Activated CD4-positive, alpha-beta T cell treated with anti-CD3 and anti-CD28 coated beads, Interleukin-10, Interleukin-2, amounts not matched to agents 100 ng/mL and 50 ng/mL, durations not matched to agents 16 hours and 8 hours (primary cell): ENCODE measurements at places on chromosomes 7 and 10.
A peak's percentile ranks its signal among the peaks of the same experiment; 100 is the strongest.

DNA sequence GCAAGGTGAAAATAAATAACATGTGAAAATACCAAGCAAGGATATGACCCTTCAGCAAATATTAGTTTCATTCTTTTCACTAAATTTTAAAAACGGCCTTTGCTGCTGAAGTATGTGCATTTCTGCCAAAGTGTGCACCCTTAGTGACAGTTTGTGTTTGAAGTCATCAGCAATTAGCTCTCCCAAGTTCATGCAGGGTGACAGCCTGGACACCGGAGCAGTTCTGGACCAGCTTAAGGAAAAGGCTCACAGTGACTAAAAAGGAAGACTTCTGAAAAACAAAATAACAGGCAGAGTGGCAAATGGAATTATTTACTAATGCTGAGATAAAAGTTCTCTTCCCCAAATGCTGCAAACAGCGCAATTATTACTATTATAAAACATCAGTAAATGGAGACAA is 69.3 kb upstream of the NEBL start:
- no peak for DNase-seq

GRCh38 chr7:131606346-131607290 is 50.2 kb upstream of the PODXL start:
- peak; percentile 28 for DNase-seq

DNA sequence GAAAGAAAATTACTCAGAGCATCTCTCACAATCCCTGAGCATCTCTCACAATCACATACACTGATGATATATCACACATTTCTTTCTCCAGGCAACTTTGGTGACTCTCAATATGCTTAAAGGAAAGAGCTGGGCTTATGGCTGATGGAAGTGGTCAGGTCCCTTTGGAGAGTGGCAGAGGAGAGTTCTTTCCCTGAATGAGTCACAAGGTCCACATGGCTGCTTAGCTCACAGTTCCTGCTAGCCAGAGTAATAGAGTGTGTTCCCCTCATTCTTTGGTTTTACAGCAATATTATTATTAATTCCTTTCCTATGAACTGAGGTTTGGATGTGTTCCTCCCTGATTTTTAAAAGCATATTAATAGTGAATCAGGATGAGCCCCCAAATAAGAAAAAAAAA is 287.4 kb downstream of the C7orf25 start:
- no peak for DNase-seq

DNA sequence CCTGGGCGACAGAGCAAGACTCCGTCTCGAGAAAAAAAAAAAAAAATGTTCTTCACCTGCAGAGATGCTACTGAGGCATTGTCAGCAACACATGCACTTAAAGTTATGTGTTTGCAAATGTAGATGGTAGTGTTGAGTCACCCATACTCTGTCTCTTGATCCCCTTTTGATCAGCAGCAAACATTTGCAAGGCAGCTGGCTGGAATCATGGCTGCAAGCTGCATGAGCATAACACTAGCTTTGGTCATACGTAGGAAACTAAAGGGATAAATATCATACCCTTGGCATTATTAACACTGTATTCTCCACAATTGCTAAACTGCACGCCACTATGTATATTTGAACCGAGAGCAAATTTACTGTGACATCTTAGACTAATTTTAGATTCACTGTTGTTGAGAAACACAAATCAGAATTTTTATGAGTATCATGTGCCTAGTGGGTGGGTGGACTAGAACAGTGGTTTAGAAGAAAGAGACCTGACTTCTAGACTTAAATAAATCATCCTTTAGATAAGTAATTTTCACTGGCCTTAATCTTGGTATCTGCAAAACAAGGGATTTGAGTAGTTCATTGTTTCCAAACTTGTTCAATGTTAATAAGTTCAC is 229.3 kb upstream of the MEOX2 start:
- no peak for DNase-seq

- DNase-seq: no peak
Measured at GRCh38 chr10:88953662-88954061, 1.1 kb upstream of the ACTA2 start.

- DNase-seq: peak; percentile 13
Measured at GRCh38 chr7:23105086-23105643, 420 bp upstream of the KLHL7 start.

DNA sequence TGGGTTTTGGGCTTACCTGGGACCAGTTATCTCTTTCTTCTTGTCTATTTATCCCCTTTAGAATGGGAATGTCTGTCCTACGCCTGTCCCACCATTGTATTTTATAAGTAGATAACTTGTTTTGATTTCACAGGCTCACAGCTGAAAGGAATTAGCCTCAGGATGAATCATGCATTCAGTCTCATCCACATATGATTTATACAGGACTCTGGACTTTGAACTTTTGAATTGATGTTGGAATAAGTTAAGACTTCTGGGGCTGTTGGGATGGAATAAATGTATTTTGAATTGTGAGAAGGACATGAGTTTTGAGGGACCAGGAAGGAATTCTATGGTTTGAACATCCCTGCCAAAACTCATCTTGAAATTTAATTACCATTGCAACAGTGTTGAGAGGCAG is 112.6 kb downstream of the AMPH start:
- no peak for DNase-seq

- DNase-seq: peak; percentile 48
Measured at GRCh38 chr10:29804025-29804852, 169.5 kb upstream of the SVIL start.
